ENCODE measurements at places on chromosomes 3 and 15.

DNA sequence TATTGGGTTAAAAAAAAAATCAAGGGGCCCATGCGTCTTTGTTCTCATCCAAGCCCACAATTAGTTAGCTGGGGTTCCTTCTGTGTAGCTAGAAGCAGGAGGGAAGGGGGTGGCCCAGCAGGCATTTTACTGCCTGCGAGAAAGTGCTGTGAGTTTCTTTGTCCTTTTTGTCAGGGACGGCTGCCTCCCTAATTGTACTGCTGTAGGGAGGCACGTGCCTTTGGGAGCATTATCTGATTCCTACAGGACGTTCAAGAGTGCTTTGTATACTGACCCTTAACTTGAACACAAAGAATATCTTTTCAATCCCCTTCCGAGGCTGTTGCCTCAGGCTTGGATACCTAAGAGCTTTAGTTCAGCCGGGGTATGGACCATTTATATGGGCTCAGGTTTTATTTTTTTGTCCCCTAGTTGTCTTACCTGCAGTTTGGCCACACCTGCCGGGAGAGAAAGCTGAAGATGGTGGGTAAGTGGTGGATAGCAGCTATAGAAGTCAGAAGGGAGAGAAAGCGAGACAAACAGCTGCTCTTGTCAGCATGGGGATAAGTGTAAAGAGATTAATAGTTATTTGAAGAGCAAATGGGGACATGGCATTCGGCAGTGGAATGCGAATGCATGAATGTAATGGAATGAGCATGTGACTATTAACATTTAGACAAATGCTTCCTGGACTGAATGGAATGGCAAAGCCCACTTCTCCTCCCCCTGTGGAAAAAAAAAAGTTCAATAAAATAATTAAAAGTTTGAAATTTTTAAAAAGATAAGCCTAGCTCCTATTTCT is 175.2 kb downstream of the TP63 start:
- no peak for DNase-seq

DNA sequence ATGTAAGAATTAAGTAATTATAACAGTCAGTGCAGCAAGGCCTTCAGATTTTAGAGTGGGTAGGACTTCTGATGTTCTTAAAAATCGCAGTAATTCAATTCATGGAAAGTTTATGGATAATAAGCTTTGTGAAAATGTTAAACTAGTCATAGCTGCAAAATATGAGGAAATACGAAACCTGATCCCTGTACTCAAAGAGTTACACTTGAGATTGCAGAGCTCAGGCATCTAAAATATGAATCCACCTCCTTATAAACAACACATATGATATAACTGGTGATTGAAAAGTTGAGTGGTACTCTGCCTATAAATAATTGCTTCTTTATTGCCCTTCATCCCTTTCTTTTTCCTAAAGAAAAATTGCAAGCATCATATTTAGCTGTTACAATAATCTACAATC is 473.3 kb downstream of the OTOL1 start:
- DNase-seq, result no peak

GRCh38 chr15:40917585-40917984 is 11.6 kb upstream of the DLL4 start:
- DNase-seq, result no peak

GRCh38 chr15:70605606-70606410 is 157.6 kb downstream of the UACA start:
- no peak for DNase-seq

DNA sequence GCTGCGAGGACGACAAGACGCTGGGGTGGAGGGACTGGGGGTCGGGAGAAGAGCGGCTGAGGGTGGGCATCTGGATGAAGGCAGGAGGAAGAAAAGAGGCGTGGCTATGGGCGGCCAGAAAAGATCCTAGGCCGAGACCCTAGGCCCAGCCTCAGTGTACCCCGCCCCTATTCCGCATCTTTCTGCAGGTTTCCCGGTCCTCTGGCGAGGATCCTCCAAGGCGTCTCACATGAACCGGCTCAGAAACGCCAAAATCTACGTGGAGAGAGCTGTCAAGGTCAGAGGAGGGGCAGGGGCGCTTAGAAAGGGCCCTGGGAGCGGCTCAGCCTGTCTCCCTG is 340 bp downstream of the TTLL3 start:
- DNase-seq, result no peak

- no peak for DNase-seq
These were observed 67.3 kb downstream of the TGFBR2 start for GRCh38 chr3:30673425-30674341.

DNA sequence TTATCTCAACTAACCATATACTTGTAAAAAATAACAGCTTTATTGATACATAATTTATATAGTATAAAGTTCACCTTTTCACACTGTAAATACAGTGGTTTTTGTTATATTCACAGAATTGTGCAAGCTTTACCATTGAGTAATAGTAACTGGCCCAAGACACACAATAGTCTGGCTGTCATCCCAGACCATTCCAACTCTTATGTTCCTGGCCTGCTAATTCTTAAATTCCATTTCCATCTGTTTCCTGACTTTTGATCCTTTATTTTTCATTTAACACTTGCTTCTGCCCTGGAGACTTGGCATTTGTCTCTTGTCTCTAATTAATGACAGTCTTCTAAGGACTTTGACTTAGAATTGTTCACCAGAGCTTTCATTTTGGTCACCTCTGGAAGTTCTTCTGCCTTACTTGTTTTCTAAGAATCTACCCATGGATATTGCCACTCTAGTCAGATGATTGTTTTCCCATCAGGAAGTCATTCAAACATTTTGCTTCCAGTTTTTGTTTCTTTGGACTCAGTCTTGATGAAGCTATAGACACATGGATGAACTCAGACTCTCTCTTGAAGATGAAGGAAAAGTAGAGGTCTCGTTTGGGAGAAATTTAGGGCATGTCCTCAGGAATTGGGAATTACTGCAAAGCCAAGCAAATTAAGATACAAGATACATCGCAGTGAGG is 27.2 kb upstream of the PLSCR4 start:
- no peak for DNase-seq

GRCh38 chr15:51079226-51079625 is 15.5 kb downstream of the TNFAIP8L3 start:
- no peak for DNase-seq
